NCI-H1048 (cell line): ENCODE measurements at places on chromosomes 12 and 14.

DNA sequence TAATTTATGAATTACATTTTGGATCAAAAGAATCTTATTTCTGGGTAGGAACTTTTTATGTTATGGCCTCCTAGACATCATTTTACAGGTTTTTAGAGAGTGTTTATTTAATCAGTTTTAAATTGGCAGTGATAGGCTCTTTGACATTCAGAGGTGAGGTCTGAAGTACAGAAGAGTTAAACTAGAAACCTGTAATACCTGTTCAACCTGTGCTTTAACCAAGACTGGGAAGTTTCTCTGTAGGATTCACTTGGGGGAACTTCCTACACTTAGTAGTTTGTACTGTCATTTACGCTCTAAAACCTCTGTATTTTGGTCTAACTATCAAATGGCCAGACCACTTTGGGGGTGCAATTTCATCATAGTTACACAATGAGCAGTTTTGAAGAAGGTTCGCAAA lies 35.9 kb downstream of the PLEKHA5 start:
- no peak for DNase-seq

DNA sequence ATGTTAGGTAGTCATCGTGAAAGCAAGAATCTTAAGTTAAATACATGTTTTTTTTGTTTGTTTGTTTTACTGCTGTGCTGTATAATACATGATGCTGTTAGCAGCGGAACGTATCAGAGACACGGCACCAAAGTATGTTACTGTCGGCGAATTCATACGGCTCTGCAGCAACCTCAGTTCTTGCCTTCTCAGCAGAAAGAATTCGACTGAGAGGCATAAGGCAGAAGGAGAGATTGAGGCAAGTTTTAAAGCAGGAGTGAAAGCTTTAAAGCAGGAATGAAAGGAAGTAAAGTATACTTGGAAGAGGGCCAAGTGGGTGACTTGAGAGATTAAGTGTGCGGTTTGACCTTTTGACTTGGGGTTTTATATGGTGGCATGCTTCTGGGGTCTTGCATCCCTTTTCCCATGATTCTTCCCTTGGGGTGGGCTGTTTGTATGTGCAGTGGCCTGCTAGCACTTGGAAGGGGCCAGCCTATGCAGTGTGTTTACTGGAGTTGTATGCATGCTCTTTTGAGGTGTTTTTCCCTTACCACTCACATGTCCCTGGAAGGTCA lies 23.7 kb downstream of the LEMD3 start:
- DNase-seq: no peak

DNA sequence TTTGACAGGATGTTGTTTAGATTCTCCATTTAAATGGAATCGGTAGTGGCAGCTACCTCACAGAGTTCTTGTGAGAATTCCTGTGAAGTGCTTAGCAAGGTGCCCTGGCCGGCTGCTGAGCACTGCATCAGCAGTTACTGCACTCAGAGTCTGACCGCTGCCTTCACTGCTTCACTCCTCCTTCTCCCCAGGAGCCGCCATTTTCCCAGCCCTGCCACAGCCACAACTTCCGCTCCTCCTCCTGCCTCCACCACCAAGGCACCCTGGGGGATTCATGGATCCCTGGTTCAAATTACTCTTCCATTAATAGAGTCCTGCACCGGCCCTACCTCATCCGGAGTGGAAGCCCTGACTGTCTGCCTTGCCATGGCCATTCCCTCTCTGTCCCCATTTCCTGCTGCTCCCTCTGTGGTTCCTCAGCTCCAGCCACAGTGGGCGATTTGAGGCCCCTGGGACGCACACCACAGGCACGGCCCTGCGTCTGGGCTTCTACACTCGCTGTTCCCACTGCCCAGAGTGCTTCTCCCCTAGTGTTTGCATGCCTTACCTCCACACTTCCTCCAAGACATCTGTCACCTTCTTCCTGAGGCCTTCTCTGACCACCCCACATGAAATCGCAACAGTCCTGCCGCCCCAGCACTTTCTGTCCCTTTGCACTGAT lies 210.3 kb downstream of the IPO8 start:
- DNase-seq: no peak

GRCh38 chr14:105885561-105886320 lies 359.4 kb downstream of the TMEM121 start:
- DNase-seq: no peak

DNA sequence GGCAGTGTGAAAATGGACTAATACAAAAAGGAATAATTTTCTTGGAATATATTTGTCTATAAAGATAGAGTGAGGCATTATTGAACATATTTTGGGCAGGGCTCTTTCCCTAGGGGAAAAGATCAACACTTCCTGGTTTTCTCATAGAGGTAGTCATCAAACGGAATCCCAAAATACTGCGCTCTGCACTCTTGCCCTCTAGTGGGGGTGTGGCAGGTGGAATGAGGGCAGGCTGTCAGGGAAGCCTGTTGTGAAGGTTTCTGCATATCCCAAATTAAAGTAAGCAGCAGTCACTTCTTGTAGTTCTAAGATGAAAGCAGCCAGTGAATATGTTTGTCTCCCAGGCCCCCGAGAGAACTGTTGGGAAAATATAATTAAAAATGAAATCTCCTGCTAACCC lies 666.8 kb upstream of the TMEM132C start:
- DNase-seq: no peak

GRCh38 chr14:105841022-105842009 lies 314.9 kb downstream of the TMEM121 start:
- DNase-seq: no peak

DNA sequence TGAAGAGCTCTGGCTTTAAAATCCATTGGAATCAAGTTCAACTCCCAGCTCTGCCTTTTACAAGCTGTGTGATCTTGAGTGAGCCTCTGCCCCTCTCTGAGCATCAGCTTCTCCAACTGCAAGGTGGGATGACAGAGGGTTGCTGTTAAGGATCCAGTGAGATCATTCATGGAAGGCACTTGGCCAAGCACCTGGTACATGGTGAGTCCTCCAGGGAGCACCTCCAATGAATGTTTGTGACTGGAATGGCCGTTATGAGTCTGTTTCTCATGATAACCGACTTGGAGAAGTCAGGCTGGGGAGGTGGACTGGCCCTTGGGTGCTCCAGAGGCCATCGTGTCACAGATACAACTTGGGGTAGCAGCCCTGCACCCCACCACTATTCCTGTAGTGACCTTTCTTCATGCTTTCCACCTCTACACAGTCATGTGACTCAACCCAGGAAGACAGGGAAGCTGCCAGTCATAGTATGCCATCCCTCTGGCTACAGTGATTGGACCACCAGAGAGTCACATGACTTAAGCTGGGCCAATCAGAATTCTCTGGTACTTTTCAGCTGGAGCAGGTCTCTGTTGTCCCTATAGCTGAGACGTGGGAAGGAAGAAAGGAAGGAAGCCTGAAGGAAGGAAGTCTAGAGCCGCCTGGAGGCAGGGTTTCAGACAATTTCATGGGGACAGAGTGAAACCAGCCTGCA lies 146.5 kb upstream of the MYL2 start:
- DNase-seq: no peak

DNA sequence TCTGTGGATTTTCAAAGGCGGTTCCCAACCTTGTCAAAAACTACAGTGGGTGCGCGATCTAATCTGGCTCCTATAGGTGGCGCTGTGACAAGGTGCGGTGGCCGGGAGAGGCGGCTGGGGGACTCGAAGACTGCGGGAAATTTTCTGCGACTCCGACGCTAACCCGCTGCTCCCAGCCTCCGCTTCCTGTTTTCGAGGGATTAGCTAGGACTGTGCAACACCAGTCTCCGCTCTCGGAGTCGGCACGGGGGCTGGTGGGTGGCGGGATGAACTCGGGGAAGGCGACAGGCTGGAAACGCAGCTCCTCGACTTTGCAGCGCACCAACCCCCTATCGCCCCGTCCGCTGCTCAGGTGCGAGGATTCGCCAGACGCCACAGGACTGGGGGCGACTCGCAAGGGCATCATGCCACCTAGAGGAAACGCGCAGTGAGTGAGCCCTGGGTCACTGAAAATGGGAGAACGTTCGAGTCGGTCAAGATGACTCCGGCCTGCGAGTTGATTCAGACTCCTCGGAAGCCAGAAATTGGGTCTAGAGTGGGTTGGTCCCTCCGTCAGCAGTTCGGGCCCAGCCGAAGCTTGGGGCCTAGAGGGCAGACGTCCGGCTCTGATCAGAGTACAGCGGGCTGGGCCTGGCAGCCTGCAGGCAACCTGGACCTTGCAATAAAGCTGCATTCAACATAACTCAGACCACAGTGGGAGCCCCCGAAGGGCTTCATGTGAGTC lies 5.5 kb upstream of the PAX9 start:
- peak; percentile 60 for DNase-seq

DNA sequence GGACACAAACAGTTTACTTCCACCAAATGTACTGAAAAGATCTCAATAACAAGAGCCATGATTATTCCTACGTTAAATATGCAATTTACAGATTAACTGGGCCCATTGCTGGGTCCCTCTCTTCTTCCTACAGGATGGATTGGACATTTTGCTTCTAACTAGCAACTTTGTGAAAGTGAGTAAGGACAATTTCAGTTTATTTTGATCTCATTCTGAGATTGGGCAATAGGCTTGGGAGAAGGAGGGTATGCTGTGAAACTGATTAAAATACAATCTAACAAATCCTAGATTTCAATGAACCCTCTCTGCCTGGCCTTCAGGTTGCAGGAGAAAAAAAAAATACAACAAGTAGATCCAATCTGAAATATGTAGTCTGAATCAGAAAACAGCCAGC lies 121.5 kb downstream of the PRKD1 start:
- DNase-seq: no peak

GRCh38 chr14:61489512-61489911 lies 168.1 kb downstream of the PRKCH start:
- no peak for DNase-seq

- no peak for DNase-seq
Observed at GRCh38 chr14:73817020-73817655, 34.5 kb upstream of the PTGR2 start.

GRCh38 chr12:92123780-92124688 lies 21.6 kb downstream of the BTG1 start:
- no peak for DNase-seq

DNA sequence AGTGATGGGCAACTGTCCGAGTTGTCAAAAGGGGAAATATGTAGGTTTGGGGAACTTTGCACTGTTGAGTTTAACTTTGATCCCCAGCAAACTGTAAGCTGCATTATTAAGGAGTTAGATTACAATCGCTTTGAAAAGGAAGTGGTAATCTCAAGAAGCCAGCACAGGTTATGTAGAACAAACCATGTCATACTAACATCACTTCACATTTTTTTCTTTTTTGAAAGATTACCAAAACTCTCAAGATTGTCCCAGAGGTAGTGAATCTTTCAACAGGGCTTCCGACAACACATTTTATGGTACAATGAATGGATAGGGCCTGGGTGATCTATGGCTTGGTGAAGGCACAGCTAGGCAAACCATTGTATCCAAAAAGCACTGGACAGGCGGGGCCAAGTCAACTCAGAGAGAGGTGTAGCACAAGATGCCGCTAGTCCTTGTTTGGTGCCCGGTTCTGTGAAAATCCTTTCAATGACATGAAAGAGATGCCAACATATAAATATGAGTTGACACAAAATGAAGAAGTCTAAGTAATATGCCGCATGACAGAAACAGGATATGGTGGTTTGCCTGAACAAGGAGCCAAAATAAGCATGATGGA lies 24.3 kb upstream of the PARP11 start:
- no peak for DNase-seq

GRCh38 chr12:8950221-8950527 lies 729 bp upstream of the M6PR start:
- no peak for DNase-seq
